T-helper 1 cell (primary cell): ENCODE measurements at places on chromosomes 3 and 15.

- DNase-seq, result no peak
Measured at GRCh38 chr3:120410541-120410940, 40.3 kb downstream of the FSTL1 start.

DNA sequence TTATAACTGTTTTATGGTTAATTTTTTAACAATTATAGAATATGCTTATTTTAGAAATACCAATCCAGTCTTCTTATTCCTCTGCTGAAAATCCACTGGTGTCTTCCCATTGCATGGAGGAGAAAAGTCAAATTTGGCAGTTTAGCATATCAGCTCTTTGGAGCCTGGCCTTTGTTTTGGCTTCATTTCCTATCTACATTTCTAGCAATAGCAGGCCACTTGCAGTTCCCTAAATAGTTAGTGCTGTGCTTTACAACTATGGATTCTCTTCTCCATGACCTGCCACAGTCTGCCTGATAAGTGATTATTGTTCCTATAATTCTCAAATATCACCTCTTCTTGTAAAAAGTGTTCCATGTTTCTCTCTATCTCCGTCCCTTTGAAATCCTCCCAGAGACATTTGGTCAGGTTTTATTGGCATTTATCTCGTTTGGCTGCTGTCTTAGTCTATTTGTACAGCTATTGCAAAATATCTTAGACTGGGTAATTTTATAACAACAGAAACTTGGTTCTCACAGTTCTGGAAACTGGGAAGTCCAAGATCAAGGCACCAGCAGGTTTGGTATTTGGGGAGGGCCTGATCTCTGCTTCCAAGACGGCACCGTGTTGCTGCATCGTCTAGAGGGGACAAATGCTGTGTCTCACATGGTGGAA is 8.2 kb upstream of the SEC22A start:
- no peak for DNase-seq

DNA sequence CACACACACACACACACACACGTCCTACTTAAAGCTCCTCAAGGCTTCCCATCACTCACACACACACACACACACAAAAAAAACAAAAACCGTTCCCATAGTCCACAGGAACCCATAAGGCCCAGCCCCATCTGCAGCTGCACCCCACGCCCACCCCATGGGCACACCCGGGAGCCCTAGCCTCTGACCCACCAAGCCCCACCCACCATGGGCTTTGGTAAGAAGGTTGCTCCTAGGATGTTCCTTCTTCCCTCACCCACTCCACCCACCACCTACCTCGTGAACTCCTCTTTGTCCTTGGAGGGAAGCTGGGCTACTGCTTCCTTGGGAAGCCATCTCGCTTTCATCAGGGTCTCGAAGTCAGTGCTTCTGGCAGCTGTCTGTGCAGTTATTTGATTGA is 115.1 kb downstream of the TPRA1 start:
- no peak for DNase-seq

DNA sequence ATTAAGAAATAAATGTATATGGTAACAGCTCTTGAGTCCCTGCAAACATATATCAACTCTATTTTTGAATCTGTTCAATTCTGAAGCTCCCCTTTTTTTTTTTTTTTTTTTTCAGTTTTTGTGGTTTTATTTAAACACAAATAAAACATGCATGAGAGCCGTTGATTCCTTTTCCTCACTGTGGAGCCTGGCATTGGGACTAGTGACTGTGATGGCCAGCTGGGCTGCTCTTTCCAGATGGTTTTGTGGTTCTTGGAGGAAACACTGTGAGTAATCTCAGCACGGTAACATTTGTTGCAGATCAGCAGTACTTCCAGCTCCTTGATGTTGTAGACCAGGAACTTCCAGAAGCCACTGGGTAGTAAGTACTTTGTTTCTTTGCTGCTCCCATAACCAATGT is 15.9 kb downstream of the EMC7 start:
- no peak for DNase-seq

DNA sequence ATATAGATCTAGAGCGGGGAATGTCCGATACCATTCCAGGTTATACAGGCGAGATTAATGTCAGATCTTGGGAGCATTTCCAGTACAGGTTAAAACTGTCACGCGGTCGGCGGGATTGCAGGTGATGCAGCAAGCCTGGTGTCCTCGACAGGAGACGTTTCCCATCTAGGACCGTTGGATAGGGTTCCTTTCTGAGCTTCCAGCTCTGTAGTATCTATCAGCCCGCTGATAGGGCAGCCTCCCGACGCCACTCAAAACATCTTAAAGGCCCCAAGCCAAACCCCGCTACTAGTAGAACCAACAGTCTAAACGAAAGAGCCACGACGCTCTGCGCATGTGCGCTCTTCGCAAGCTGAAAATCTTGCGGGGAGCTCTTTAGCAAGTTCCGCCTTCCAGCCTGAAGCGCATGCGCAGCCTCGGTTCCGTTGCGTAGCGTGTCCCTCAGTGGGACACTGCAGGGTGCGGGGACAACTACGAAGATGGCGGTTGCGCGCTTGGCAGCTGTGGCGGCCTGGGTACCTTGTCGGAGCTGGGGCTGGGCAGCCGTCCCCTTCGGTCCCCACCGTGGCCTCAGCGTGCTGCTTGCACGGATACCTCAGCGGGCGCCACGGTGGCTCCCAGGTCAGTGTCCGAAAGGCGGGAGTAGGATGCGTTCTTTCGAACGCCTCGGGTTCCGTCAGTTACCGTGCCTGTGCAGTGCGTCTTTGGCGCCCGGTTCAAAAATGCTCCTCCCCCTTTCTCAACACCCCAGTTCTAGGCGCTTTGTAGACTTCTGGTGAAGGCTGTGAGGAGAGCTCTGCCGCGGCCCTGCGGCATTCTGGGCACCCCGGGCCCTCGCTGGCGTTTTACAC is at the start of gene ABHD10:
ABHD10 (plus strand) TSS at position 444 of the 851 bp plus-strand sequence; CDS start at position 480, 36 bp downstream.
- peak; percentile 93 for DNase-seq

DNA sequence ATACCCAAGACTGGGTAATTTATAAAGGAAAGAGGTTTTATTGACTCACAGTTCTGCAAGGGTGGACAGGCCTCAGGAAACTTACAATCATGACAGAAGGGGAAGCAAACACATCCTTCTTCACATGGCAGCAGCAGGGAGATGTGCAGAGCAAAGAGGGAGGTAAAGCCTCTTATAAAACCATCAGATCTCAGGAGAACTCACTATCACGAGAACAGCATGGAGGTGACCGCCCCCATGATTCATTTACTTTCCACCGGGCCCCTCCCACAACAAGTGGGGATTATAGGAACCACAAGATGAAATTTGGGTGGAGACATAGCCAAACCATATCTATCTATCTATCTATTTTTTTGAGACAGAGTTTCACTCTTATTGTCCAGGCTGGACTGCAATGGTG is 5.4 kb downstream of the GDPGP1 start:
- DNase-seq, result no peak

- DNase-seq, result no peak
Measured at GRCh38 chr15:81189583-81190283, 6.9 kb upstream of the IL16 start.

GRCh38 chr15:35496585-35496984 is 49.4 kb downstream of the DPH6 start:
- no peak for DNase-seq

GRCh38 chr15:39497759-39498565 is 82.9 kb upstream of the THBS1 start:
- no peak for DNase-seq

GRCh38 chr3:62592408-62592807 is 219.1 kb upstream of the FEZF2 start:
- DNase-seq, result no peak

DNA sequence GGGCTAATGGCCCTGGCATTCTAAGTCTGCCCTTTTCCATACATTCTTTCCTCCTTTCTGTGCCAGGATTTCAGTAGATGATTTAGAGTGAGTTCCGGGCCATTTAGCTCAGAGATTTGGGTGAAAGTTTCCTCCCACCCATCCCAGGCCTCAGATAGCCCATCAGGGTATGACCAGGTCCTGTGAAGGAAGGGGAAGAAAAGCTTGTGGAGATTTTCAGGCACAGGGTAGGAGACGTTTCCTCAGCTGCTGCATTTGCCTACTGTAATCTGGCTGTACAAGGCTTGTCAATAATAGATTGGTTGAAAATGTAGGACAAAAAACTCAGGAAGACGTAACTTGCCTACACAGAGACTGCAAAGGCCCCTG is 63.2 kb upstream of the BCL6 start:
- DNase-seq, result no peak

GRCh38 chr3:47299381-47300318 is 16.9 kb downstream of the KLHL18 start:
- no peak for DNase-seq

DNA sequence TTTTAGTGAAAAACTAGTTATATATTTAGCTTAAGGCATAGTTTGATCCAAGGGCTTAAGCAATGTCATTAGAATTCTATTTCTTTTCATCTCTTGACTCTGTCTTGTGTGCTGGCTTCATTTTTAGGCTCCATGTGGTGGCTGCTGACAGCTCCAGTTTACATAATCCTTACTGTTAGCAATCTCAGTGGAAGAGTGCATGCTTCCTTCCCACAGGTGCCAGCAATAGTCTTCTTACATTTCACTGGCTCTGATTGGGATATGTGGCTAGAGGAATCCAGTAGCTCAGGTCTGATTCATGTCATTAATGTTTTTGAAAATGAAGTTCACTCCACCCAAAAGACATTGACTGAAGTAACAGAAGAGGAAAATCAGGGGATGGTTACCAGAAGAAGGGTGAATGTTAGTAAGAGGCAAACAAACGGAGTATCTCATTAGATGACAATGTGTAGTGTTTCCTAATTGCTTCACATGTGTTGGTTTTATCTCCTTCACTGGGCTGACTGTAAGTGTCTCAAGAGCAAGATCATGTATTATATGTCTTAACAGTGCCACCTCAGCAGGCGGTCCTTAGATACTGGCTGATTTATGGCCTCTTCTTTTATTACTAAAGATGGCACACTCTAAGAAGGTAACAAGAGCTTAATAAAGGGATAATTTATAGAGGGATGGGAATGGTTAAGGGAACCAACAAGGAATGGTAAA is 25.6 kb upstream of the TCF12 start:
- DNase-seq, result no peak

DNA sequence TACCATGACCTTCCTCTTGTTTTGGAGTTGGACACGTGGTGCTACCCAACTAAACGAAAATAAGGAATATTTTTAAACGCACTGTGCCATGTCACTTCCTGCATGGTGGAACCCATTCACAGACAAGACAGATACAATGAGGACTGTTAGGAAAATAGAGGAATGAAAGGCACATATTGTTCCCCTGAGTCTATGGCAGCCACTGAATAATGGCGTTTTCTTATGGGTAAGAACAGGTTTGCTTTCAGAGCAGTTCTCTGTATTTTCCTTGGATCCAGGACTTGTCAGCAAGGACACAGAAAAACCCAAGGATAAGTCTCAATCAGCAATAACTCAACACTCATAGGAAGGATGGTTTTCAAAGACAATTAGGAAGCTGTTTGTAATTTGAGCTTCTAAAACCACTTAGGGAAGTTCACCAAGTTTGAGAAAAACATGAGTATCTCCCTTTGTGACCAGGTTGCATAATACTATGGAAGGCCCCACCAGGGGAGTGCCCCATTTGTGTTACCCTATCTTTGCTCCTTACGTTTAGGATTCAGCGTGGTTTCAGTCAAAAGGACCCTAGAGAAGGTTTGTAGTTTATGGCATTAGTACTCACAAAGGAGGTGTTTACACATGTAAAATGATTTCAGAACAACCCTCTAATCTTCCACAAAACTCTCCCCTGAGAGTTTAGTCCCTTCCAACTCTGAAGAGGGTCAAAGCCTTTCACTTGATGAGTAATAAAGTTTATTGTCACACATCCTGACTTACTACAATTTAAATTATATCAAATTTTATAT is 487.2 kb upstream of the ATP11B start:
- DNase-seq, result no peak

DNA sequence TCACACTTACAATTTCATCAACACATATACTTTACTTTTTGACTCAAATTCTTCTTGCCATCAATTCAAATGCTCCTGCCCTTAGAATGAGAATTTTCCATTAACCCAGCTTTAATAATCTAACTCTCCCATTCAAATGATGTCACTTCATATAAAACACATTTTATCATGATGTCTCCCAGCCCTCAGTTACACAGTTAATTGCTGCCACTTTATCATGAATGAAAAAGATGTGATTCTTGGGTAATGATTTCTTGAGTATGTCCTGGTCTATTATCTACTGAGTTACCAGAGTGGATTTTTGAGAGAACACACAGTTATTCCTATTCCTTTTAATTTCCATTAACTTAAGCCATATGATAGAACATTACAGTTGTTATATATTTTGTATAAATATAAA is 7.6 kb downstream of the AGTR1 start:
- DNase-seq, result no peak

GRCh38 chr3:129699612-129700011 is 93.1 kb upstream of the PLXND1 start:
- no peak for DNase-seq

DNA sequence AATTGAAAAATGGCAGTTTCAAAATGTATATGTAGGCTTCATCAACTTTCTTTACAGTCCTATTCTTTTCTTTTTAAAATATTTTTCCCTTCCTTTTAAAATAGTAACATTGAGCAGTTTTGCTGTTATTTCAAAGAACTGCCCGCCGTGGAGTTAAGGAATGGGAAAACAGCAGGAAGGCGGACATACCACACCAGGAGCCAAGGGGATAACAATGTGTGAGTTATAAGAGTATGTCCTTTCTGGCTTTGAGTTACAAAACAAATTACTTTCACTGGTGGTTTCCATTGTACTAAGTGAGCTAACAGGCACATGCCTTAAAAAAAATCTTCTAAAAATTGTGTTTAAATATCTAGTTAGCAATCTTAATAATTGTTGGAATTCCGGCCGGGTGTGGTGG is 37.4 kb upstream of the FBXL22 start:
- DNase-seq, result no peak

- DNase-seq, result no peak
Measured at GRCh38 chr15:65954289-65954741, 85.0 kb downstream of the RAB11A start.

DNA sequence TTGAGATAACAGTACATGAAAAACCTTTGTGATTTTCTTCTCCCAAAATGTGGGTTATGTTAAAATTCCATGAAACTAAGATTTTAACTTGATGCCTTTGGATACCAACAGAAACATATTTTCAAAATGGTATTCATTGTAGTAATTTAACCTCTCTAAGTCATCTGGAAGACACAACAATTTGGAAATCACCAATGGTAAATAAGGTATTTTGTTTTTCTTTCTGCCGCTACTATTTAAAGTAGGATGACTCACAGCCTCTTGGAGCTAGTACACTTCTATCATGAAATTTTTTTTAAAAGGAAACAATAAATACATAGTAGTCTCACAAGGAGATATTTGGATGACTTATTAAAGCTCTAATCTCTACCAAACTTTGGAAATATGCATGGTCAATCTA is 291.6 kb upstream of the VEPH1 start:
- no peak for DNase-seq

DNA sequence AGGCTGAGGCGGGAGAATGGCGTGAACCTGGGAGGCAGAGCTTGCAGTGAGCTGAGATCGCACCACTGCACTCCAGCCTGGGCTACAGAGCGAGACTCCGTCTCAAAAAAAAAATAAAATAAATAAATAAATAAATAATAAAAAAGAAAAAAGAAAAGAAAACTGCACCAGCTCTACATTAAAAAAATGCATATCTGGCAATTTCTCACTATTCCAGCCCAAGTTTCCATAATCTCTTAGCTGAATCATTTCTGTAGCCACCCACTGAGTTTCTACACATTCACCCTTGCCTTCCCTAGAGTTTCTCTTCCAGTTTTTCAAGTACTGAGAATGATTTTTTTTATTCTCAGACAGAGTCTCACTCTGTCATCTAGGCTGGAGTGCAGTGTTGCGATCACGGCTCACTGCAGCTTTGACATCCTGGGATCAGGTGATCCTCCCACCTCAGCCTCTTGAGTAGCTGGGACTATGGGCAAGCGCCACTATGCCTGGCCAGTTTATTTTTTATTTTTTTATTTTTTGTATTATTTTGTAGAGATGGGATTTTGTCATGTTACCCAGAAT is 24.5 kb upstream of the SLC7A14 start:
- no peak for DNase-seq
